ENCODE measurements at places on chromosomes 1 and 21.
A peak's percentile ranks its signal among the peaks of the same experiment; 100 is the strongest.

DNA sequence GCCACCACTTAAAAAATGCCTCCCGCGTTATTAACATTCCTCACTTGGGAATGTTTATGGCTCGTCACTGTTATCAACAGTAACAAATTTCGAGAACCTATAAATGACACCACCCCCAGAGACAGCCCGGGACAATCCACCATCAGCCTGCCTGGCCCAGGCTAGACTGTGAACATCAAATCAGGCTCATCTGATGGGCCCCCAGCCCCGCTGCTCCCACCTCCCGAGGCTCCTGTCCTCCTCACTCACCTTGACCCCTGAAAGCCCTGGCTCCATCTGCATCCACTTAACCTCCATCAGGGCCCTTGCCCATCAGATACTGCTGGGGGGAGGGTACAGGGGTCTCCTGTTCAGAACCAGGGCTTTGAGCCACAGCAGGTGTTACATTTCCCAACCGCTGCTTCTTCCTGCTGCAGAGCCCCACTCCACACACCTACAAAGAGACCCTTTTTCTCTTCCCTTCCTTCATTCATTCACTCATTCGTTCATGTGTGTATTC is 156.5 kb upstream of the VAMP3 start:
- DNase-seq: no peak

GRCh38 chr1:76824106-76824505 is 43.2 kb upstream of the ST6GALNAC5 start:
- no peak for DNase-seq

- peak; percentile 34 for DNase-seq
Observed at GRCh38 chr21:29077651-29078090, 4.2 kb upstream of the CCT8 start.

DNA sequence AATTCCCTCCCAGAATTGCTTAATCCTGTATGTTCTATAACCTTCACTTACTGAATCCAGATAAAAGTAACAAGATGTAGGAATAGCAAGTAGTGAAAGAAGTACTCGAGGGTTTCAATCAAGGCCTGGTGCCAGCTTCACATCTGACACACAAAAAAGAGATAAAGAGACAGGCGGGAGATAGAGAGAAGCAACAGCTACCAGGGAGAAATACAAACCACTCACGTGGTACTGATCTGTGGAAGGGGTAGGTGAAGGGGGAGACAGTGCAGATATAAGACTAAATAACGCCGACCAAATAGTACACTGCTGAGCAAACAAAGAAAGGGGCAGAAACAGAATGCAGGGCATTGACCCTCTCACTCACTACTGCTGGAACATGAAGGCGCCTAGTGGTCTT is 295.2 kb downstream of the NEGR1 start:
- no peak for DNase-seq

- no peak for DNase-seq
Observed at GRCh38 chr21:29295066-29295650, 3.6 kb upstream of the BACH1 start.

DNA sequence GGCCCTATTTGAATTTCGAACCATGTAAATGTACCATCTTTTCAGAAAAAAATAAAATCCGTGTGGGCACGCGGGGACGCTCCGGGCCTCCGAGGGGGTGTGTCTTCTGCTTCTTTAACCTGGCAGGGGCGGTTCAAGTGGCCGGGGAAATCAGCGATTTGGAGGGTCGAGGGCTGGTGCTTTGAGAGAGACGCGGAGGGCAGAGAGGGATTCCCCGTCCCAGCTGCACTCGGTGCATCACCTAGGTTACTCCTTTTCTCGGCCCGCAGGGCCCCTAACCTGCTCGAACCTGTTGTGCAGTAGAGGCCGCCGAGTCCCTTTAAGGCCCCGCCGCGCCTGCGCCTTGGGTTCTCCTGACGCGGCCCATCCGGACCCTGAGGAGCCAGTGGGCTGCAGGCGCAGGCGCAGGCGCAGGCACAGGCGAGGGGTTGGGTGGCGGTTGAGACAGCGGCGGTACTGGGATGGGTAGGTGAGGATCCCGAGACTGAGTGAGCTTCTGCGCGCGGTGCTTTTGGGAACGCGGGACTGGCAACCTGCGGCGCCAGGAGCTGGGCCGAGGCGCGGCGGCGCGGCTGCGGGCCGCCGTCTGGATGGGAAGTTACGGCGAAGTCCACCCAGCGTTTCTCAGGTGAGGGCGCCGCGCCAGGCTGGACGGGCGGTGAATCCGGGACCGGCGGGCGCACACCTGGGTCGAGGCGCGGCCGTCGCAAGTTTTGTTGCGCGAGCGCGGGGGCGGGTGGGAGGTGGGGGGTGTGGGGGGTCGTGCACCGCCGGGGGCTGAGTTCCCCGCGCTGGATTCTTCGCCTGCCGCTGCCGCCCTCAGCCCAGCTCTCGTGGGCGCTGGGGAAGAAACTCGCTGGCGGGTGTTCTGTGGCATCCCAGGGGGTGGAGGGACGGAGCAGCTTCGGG is at the start of gene NBPF3:
Gene NBPF3, plus strand, starts transcription at position 417 of the 909 bp plus-strand sequence. CDS start 4,950 bp downstream, outside the sequence.
- DNase-seq: peak; percentile 86

DNA sequence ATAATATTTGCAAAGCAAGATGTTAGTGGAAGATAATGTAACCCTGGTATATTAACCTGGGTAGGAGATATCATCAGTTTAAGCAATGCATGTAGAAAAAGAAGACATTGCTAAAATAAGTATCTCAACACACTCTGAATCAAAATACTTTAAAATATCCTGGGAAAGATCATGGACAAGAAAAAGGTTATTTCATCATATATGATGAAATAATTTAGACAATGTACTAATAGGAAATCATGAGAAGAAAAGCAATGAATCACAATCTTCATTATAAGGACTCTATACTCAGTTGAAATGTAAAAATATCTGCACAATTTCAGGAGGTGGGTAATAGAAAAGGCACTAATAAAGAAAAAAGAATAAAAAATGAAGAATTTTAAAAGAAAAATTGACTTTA is 158.8 kb downstream of the KCNT2 start:
- no peak for DNase-seq

DNA sequence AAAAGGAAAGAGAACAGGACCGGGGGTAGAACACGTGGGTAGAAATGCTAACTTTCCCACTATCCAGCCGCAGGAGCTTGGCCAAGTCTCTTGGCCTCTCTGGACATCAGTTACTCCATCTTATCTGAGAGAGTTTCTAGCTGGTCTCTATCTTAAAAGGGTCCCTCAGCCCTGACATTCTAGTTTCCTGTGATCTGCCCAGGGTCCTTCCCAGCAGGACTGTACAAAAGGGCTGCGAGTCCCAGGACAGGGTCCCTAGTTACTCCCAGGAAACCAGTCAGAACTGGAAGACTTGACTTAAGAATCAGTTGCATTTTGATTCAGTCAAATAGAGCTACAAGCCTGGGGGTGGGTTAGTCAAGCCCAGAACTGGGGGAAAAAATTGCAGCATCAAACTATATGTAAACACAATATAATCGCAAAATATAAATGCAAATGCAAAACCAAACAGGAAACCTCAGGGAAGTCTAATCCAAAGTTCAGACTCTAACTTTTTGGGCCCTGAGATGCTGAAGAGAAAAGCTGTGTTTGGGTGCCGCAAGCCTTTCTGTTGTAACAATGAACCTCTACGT is 2.9 kb downstream of the ASAP3 start:
- DNase-seq: no peak

- no peak for DNase-seq
Observed at GRCh38 chr1:92843429-92844352, 11.9 kb downstream of the RPL5 start.

- no peak for DNase-seq
Observed at GRCh38 chr1:221719987-221720386, 21.9 kb downstream of the DUSP10 start.

- no peak for DNase-seq
Observed at GRCh38 chr1:108142773-108143394, 57.3 kb downstream of the SLC25A24 start.

- peak; percentile 48 for DNase-seq
Observed at GRCh38 chr1:119327450-119328155, 41.0 kb upstream of the HAO2 start.

DNA sequence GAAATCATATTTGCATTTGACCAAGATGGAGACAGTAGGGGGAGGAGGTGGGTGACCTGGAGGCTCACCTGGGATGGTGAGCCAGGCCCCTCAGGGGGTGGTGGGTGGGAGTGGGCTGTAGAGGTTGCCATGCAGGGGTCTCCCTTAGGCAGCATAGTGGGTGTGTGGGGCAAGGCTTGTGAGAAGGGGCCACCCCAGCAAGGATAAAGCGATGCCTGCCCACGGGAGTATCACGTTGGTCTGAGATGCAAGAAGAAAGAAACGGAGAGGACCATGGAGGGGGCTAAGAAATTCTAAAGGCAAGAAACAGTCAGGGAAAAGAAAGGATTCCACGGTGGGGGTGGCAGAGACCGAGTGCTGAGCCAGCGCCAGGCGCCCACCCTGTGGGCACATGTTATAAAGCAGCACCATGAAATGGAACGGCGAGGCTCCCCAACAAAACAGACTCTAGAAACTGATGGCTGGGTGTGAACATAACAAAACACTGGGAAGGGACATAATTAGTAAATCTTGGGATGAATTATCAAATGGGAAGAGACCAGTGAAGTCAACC is 11.7 kb upstream of the C2CD2 start:
- no peak for DNase-seq

DNA sequence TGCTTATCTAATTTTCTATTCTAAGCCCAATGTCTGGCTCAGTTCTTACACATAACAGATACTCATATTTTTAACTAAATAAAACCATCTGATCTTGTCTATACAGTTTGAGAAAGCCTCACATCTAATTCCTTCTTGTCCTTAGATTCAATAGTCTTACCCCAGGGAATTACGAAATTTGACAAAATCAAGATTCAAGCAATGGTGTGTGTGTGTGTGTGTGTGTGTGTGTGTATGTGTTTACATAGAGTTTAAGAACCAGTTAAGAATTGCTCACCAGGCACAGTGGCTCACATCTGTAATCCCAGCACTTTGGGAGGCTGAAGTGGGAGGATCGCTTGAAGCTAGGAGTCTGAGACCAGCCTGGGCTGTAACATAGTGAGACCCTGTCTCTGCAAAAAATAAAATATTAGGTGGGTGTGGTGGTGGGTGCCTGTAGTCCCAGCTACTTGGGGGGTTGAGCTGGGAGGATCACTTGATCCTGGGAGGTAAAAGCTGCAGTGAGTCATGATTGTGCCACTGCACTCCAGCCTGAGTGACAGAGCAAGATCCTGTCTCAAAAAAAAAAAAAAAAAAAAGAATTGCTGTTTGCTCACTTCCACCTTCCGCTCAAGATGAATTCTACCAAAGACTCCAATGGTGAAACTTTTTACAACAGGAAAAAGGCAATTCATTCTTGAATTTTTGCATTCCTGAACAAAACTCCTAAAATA is 6.2 kb downstream of the WDR64 start:
- no peak for DNase-seq

- no peak for DNase-seq
Observed at GRCh38 chr1:77514921-77515776, 167.3 kb downstream of the ZZZ3 start.

DNA sequence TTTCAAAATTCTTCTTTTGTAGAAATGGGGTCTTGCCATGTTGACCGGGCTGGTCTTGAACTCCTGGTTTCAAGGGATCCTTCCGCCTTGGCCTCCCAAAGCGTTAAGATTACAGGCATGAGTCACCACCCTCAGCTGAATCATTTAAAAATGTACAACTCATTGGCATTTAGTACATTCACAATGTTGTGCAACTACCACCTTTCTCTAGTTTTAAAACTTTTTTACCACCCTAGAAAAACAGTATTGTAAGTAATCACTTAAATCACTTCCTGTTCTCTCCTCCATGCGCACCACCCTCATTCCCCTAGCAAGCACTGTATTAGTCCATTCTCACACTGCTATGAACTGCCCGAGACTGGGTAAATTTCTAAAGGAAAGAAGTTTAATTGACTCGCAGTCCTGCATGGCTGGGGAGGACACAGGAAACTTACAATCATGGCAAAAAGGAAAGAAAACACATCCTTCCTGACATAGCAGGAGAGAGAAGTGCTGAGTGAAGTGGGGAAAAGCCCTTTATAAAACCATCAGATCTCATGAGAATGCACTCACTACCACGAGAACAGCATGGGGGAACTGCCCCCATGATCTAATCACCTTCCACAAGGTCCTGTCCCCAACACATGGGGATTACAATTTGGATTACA is 14.4 kb upstream of the THEM5 start:
- DNase-seq: no peak

GRCh38 chr1:241586905-241587512 is 53.2 kb downstream of the CHML start:
- no peak for DNase-seq

GRCh38 chr1:22627331-22627730 is 9.1 kb upstream of the C1QA start:
- no peak for DNase-seq

GRCh38 chr1:25065321-25065721 is 135.2 kb upstream of the RUNX3 start:
- no peak for DNase-seq

GRCh38 chr1:174451408-174451807 is 3.6 kb downstream of the GPR52 start:
- no peak for DNase-seq
